ENCODE measurements at places on chromosomes 3 and 15.

DNA sequence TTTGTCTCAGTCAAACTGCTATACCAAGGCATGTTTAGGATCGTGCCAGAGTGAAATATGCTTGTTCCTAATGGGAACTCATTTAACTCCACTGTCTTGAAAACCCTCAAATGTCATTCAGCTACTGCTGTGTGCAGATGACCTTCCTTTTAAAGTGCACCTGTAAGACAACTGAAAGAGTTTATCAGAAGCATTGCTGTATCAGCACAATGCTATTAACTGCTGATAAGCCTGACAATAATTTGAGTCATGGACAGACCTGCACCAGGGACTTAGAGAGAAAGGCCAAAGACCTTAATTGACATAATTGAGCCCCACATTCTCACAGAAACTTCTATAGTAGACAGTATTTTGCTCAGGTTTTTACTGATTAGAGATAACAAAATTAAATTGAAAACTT, 557.9 kb downstream of the DIPK2A start:
- no peak for DNase-seq

DNA sequence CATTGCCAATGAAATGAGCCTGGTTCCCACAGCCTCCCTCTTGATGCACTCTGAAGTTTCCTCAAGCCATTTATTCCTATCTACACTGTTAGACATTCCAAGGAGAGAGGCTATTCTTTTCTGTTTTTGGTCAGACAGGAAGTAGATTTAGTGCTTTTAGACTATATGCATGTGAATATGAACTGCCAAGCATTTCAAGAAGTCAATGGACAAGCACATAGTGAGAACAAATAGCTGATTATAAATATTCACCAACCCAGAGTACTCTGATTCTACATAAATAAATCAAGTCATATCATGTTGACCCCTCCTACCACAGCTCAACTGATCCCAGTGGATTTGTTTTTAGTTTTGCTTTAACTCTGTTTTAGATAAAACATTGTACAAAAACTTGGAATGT, 412.5 kb upstream of the RARB start:
- DNase-seq = no peak

DNA sequence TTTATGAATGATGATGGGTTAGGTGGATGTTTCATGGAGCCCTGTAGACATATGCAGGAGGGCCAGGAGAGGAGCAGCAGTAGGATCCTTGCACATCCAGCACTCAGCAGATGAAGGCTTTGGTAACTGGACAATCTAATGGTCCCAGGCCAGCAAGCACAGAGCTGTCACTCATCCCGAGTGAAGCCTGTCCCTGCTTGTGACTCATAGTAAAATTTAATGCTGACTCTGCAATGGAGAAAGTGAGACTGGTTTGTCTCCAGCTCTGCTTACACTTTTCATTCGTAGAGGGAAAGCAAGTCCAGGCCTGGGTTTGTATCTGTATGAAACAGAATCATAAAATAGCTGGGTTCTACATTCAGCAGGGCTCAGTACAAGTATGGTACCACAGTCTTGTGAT, 131.7 kb downstream of the DTWD1 start:
- DNase-seq = no peak

DNA sequence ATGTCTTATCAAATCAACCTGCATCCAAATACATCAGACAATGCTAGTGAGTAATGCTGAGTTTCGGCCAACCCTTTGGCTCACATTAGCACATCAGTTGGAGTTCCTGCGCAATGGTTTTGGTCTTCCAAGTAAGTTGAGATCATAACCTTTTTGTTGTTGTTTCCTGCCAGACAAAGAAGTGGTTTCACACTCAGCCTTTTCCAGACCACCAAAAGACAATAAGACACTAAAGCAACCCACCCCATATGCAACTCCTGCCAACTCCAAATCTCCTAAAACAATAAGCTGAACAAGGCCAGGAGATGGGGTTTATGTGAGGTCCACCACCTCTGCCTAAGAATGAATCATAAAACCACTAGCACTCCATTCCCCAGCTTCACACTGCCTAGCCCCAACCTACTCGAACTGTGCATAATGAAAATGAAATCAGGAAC, 177.0 kb downstream of the ERC2 start:
- no peak for DNase-seq

DNA sequence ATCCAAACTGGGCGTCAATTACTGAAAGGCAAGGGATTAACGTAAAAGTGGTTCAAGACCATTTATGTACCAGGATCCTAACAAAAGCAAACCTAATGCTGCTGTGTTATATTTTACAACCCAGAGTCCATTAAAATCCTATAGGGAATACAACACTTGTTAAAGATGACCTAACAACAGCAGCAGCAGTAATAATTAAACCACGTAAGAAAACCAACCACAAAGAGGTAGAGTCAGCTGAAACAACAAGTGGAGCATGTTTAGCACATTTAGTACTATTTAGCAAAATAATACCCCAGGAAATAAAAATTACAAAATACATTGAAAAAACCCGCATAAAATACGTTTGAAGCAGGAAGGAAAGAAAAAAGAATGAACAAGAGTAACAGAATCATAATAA, 82.1 kb upstream of the AGBL1 start:
- no peak for DNase-seq

GRCh38 chr15:31325595-31326155, 960 bp upstream of the KLF13 start:
- DNase-seq = peak; percentile 63

DNA sequence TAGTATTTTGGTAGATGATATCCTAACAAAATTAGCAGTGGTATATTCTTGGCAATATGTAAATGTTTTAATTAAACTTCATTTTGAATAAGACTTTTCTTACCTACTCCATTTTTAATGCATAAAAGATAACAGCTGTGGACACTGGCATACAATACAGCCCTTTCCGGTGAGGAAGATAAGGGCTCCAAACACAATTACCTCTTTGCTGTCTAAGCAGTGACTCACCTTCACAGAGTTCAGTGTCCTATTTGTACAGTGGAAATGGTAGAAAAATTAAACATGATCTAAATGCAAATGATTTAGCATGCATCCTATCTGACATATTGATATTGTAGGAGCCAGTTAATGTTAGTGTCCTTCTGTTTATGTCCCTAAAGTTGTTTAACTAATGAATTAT, 969.4 kb downstream of the PLOD2 start:
- no peak for DNase-seq

DNA sequence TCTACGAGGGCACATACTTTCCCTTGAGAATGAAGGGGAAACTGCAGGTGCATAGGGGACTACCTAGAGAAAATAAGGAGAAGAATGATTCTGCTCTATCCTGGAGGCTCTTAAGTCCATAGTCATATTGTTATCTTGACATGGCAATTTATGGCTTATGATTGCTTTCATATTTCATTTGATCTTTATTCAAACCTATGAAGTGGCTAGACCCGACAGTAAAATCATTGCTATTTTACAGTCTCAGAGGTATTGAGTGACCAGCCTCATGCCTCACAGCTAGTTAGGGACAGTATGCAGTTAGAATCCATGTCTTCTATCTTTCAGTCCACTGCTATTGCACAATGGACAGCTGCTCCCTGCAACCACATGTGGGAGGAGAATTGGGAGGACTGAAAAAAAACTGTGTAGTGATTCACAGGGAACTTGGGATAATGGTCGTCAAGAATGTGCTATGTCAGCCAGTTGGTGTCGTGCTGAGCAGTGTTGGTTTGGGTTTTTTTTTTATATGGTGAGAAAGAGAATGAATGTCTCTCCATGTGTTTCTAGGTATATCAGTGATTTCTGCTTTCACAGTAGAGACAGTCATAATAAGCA, 63.2 kb upstream of the SPPL2A start:
- DNase-seq = peak; percentile 38

DNA sequence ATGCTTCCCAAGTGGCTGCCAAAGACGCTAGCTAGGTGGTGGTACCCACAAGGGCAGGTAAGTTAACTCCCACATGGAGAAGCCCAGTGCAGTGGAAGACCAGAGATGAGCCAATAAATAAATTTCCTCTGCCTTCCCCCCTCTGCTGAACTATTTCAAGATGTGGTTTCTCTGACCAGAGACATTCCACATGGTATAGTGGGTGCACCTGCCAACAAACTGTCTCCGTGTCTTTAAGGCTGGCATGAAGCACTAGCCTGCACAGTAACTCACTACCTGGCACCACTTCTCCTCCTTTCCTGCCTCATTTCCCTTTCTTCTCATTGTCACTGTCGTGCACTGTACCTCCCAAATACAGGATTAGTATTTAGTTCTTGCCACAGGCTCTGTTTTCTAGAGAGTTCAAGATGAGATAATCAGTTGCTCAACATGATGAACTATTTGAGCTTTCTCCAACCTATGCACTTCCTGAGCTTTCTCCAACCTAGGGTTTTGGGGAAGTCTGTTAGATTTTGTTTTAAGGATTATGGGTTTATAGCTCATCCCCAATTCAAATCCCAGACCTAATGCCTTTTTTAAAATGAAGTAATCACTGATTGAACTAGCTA, 8.4 kb upstream of the CRTAP start:
- no peak for DNase-seq

DNA sequence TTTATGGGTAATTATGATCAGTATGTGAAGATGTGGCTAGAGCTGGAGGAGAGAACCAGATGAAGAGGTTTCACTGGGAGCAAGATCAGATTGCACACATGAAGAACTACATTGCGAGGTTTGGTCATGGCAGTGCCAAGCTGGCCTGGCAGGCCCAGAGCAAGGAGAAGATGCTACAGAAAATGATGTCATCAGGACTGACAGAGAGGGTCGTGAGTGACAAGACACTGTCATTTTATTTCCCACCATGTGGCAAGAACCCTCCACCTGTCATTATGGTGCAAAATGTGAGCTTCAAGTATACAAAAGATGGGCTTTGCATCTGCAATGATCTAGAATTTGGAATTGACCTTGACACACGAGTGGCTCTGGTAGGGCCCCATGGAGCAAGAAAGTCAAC, 168.3 kb downstream of the C3orf38 start:
- no peak for DNase-seq

- DNase-seq = no peak
These were observed 26.0 kb downstream of the MUC20 start for GRCh38 chr3:195746751-195747150.

DNA sequence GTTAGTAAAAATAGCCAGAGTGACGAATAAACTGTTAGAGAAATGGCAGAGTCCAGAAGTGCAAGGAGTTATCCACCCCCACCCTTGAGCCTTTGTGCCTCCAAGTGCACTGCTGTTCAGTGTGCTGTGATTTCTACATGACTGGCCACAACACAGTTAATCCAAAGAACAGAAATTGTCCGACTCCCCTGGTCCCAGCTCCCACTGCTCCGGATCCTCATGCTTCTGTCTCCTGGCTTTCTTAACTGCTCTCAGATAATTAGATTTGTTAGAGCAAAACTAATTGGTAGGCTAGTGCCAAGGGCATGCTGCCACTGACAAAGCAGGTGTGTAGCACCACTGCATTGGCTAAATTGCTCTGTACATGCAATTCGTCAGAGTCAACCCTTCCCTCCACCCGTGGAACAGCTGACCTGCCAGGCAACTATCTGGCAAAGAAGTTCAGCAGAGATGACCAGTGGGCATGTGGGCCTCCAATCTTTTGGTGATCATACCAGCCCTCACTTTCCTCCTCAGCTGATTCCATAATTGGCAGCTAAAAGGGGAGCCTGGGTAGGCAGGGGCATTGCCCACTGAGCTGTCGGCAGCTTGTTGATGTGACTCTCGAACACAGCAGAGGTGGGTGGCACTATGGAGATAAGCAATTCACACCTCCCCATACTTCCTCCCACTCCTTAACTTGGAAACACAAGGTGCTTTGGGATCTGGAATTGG, 18.9 kb upstream of the ACAP2 start:
- DNase-seq = no peak

- no peak for DNase-seq
These were observed 814 bp upstream of the TEX264 start for GRCh38 chr3:51670053-51670822.

DNA sequence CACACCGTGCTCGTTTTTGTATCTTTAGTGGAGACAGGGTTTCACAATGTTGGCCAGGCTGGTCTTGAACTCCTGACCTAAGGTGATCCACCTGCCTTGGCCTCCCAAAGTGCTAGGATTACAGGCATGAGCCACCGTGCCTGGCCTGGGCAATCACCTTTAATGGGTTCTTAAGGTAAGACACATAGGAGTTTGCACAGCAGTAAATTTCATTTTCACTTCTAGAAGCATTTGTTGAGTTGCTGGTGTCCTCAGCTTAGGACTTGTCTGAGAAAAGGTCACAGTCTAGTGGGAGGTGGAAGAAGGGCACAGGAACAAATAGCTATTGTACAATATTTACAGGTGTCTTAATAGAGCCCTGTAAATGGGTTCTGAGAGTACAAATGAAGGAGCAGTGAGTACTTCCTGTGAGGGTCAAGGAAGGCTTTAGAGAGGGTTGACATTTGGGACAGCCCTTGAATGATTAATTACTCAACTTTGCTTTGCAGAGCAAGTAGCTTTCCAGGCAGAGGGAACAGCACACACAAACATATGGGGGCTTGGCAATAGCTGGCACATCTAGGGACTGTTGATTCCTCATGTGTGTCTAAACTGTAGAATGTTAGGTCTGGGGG, 8.7 kb upstream of the ETV5 start:
- no peak for DNase-seq

GRCh38 chr3:129892486-129892856, 1.0 kb downstream of the TMCC1 start:
- DNase-seq = no peak

- DNase-seq = peak; percentile 62
These were observed 50.4 kb downstream of the IL12A start for GRCh38 chr3:160038862-160039562.

DNA sequence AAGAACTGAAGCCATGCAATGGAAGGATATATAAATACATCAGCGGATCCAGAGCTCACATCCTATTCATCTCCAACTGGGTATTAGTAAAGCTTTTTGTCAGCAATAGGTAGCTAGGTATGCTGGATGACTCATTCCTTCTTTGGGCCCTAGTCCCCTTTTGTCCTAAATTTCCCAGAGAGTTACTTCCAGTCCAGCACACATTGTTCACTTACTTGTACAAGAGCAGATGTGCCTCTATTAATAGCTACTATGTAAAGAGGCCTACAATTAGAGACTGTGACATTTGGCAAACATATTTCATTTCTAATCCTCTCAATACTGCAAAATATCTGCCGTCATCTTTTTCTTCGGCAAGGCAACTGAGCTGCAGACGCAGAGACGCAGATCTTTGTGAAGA, 1.7 kb upstream of the SLC4A7 start:
- no peak for DNase-seq

GRCh38 chr3:21216598-21216997, 534.4 kb downstream of the ZNF385D start:
- DNase-seq = peak; percentile 20

GRCh38 chr3:59126446-59126845, 76.6 kb upstream of the CFAP20DC start:
- DNase-seq = no peak

- DNase-seq = no peak
These were observed 25.1 kb upstream of the MTMR10 start for GRCh38 chr15:31016446-31016915.
